ENCODE measurements at places on chromosomes 16 and 17. TPM values are rescaled to one million over a fixed set of nuclear protein-coding genes. Genes with fewer than 3 reads are reported as not detected.

GRCh38 chr17:80920441-80920840, 71.2 kb upstream of the CHMP6 start:
- DNase-seq, result no peak

GRCh38 chr17:80455336-80455710, 21.1 kb downstream of the NPTX1 start:
- no peak for DNase-seq

The SHBG gene
- 0.10 TPM for polyA plus RNA-seq

GRCh38 chr16:14436401-14436955, 193.6 kb downstream of the PARN start:
- DNase-seq, result no peak

DNA sequence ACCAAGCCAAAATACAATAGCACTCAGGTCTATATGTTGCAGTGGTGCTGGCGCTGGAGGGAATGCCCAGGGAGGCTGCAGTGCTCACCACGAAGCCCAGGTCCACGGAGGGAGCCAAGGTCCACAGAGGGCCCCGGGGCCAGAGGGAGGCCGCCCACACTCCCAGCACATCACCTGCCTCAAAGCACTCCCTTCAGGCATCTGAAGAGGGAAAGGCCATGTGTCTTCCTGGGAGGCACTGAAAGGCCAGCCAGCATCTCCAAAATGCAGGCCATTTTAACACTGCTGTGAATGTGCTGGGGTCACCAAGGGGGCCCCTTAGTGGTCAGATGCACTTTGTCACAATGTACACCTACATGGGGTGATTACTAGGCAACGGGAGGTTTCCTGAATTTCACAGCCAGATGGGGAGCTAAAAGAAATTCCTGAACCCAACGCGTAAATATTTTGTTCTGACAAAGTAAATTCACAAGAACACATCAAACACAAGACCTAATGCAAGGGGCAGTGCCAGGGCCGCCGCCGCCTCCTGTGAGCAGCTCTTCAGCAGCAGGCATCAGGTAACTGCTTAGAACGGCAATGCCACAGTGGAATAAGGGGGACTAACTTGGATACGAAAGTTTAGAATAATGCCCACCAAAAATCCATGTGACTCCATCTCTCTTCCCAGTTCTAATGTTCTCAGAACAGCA, 42.8 kb downstream of the USP22 start:
- DNase-seq, result no peak

- DNase-seq, result peak; percentile 32
Observed at GRCh38 chr16:72561-73548, at the start of gene RHBDF1. Gene RHBDF1, minus strand, starts transcription at chr16:72631. Its CDS starts 7,616 bp downstream, at chr16:65015.

DNA sequence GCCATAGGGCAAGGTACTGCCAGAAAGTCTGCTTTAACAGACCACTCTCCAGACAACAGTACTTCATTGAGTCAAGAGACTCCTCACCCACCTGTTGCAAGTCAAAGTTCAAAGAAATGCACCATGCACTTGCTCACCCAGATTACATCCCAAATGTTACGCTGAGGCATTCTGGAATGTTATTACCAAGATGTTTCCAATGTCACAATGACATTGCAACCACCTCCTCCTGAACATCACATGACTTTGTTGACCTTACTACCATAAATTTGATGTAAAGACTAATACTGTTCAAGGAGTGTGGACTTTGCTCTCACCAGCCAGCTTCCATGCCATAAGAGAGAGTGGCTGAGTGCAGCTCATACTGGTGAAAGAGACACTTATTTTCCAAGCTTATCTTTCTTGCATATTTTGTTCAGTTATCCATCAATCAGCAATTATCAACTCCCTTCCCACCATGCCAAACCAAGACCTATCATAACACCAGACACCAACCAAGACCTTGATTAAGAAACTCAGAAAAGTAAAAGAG, 58.5 kb upstream of the BCAR1 start:
- DNase-seq, result no peak

DNA sequence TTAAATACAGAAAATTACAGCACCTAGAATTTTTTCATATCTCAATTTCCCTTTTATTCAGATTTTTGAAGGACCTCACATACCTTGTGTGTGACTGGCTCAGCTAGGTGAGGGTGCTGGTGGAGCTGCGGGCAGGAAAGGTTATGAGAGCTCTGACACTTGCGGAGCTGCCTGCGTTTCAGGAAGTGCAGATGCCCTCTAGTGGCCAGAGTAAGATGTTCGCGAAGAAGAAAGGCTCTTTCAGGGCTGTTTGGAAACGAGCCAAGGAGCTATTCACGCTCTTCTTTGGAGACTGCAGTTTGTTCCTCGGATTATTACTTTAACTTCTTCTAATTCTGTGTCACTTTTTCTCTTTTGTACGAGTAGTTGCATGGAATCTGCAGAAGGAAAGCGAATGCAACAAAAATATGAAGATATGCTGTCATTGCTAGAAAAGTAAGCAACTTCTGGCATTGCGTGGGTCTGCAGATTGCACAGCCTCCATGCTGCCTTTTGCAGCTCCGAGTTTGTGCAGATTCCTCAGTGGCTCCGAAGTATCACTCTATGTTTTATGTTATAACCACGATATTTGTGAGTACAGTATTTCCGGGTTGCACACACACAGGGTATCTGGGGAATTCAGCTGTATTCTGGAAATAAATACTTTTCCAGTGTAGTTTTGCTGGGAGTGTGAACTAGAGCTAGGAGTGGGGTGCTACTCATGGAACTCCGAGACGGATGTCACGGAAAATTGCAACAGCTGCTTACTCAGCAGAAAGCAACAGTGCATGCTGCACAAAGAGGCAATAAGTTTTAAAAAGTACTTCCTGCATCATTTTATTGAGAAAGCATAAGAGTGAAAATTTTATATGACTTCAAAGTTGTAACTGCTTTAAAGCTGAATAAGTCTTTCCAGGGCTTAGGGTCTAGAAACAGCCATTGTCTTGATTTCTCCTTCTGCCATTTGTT, 46.3 kb downstream of the DNAH9 start:
- DNase-seq, result peak; percentile 43

GRCh38 chr17:58172369-58173071, 5.7 kb downstream of the OR4D2 start:
- DNase-seq, result peak; percentile 37

The SPATA32 gene
- 0.26 TPM for polyA plus RNA-seq

GRCh38 chr16:19330841-19331397, 45.4 kb downstream of the CLEC19A start:
- DNase-seq, result no peak

DNA sequence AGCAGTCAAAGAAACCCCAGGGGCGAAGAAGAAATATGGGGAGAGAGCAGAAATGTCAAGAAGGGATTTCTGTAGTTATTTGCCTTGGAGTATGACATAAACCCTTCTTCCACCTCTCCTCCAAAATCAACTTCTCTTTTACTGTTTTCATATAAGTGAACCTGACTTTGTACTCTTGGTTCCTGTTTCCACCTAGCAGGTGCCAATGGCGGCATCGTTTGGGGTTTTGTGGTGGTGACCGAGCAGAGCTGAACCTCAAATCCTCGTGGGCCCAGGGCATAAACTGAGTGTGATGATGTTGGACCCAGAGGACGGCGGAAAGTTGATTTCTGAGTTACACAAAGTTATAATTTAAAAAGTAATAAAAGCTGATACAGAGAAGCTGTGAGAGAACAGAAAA, 39.6 kb upstream of the PSMD7 start:
- peak; percentile 34 for DNase-seq

The MYO15A gene
- polyA plus RNA-seq, result 3.1 TPM

DNA sequence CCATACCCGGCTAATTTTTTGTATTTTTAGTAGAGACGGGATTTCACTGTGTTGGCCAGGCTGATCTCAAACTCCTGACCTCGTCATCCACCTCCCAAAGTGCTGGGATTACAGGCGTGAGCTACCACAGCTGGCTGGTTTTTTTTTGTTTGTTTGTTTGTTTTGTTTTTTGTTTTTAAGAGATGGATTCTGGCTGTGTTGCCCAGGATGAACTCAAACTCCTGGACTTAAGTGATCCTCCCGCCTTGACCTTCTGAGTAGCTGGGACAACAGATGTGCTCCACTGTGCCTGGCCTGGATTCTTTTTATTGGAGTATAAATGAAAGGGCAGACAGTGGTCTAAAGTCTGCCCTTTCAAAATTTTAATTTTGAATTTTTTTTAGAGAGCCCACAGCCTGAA, 44.7 kb downstream of the FOXK2 start:
- DNase-seq, result no peak
